Esophagus muscularis mucosa (tissue), 4 donors: ENCODE measurements at places on chromosomes 7 and 10. TPM values are rescaled to one million over a fixed set of nuclear protein-coding genes. Genes with fewer than 3 reads are reported as not detected.

JAKMIP3 gene
- total RNA-seq = 0.83 TPM

MYPN gene
- 0.83 TPM for total RNA-seq

PLCE1 gene
- 26.7 TPM for total RNA-seq

ANXA8 gene
- not detected for total RNA-seq

- no peak for DNase-seq
Observed at GRCh38 chr10:118045837-118046394, 825 bp downstream of the RAB11FIP2 start.

DNA sequence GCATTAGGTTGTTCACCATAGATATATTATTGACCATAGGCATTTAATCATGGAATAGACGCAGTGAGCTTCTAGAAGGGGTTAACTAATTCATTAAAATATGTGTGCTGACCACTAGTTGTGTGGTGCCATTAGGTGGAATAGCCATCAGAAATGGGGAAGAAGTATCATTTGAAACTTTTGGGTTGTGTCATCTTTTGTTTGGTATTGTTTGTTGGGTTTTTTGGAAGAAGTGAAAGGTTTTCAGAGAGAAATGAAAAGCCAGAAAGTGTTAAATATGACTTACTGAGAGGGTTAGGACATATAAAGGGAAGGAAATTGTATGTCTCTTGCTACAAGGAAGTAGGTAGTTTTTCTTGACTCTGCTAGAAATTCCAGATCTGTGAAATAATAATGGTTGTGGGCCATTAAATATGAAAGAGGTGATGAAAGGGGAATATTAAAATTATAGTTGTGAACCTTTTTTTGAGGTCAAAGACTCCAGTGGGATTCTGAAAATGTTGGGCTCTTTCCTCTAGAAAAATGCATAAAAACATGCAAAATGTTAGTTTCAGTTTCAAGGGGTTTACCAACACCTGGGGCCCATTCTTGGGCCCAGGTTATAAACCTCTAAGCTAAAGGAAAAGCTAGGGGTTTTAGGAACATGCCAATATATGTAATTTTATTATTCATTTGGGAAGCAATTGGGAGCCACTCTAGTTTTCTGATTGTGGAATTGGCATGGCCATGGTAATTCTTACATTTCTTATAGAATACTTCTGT is 348.5 kb downstream of the BBS9 start:
- DNase-seq = no peak

- DNase-seq = no peak
Observed at GRCh38 chr7:123096434-123096833, 100.9 kb upstream of the TAS2R16 start.

DNA sequence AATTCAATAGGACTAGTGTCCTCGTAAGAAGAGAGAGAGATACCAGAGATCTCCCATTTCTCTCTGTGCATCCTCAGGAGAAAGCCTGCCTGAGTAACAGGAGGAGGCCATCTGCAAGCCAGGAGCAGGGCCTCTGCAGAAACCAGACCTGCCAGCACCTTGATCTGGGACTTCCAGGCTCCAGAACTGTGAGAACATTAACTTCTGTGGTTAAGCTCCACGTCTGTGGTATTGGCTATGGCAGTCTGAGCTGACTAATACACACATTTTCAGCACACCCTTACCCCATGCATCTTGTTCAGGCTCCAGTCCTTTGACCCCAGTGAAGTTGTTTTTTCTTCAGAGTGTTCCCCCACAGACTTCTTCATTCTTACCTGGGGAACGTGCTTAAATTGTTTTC is 3.1 kb upstream of the CRTAC1 start:
- DNase-seq = no peak
